ENCODE measurements at places on chromosomes 4 and X.

DNA sequence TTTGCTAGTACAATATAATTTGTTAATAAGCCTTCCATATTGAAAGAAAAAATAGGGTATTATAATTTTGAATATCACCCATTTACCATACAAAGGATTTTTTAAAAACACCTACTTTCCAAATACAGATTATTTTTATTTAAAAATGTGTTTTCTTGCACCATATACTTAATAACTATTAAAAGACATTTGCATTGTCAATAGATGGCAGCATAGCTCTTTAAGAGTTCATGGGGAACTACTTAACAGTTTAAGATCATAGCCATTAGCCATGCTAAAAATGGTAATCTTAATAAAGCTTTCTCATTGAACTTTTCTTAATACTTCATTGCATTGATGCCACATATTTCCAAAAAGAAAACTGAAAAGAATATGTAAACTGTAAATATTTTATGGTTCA is 1995.9 kb downstream of the C4orf33 start:
- DNase-seq: peak; percentile 54

GRCh38 chr4:52824603-52825459 is 37.3 kb upstream of the RASL11B start:
- peak; percentile 59 for DNase-seq

- no peak for DNase-seq
Observed at GRCh38 chr4:25892796-25893195, 21.2 kb upstream of the SMIM20 start.

- DNase-seq: peak; percentile 19
Observed at GRCh38 chrX:124086411-124086810, 124.9 kb downstream of the STAG2 start.

- DNase-seq: peak; percentile 17
Observed at GRCh38 chrX:41922431-41923151, 763 bp downstream of the CASK start.

- DNase-seq: peak; percentile 91
Observed at GRCh38 chr4:10762561-10762960, 78.0 kb upstream of the CLNK start.

DNA sequence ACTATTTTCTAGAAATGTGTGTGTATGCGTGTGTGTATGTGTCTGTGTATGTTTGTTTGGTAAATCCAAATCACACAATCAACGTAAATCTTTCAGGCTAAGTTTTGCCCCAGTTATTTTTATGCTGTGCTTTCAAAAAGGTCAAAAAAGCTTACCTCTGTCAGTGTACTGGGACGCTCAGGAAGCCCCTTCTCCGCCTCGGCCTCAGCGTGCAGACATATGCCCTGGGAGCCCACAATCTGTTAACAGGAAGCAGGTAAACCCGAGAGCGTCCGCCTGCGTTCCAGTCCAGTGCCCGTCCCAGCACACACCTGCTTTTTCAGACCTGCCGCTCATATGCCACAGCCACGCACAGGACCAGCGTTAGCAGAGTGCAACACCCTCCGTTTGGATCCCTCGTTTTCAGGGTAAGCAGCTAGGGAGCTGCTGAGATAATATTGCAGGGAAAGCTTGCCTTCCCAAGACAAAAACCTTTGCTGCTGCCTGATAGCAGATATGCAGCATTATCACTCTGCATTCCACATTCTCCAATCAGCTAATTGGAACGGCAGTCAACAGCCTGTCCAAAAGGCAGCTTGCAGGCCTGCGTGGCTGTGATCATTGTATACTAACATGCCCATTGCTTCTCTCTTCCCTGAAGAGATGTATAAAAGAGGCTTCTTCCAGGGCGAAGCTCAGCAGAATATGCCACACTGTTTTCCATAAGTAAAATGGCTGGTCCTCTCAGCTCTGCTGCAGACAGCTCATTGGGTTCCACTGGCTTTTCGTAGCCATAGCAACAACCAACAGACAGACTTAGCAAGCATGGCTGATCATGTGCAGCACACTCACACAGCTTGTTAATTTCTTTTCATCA is at the start of gene SORBS2:
SORBS2 (minus strand) TSS at position 686 of the 856 bp plus-strand sequence. CDS start 121,623 bp downstream, outside the sequence.
- DNase-seq: peak; percentile 89

GRCh38 chr4:111988514-111988913 is 156.7 kb upstream of the FAM241A start:
- no peak for DNase-seq

GRCh38 chrX:698206-698605 is 67.6 kb downstream of the SHOX start:
- DNase-seq: no peak

DNA sequence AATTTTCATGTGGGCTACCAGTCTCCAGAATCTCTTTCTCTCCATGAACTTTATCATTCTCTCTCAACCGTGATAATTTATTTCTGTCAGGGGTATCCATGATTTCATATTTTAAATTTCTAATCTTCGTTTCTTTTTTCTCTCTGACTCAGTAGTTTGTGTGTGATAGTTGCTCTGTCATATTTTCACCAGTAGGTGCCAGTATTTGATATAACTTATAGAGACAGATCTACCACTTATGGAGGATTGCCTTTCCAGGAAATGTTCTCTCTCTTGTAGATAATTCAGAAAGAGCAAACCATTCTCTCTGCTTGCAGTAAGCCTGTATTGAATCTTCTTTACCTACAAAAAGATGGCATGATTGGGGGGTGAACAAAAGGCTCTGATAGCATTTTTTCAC is 79.3 kb upstream of the DYNLT3 start:
- DNase-seq: peak; percentile 40

- DNase-seq: no peak
Observed at GRCh38 chrX:148568763-148569162, 68.3 kb downstream of the AFF2 start.

- no peak for DNase-seq
Observed at GRCh38 chrX:5307416-5307815, 921.3 kb downstream of the NLGN4X start.

DNA sequence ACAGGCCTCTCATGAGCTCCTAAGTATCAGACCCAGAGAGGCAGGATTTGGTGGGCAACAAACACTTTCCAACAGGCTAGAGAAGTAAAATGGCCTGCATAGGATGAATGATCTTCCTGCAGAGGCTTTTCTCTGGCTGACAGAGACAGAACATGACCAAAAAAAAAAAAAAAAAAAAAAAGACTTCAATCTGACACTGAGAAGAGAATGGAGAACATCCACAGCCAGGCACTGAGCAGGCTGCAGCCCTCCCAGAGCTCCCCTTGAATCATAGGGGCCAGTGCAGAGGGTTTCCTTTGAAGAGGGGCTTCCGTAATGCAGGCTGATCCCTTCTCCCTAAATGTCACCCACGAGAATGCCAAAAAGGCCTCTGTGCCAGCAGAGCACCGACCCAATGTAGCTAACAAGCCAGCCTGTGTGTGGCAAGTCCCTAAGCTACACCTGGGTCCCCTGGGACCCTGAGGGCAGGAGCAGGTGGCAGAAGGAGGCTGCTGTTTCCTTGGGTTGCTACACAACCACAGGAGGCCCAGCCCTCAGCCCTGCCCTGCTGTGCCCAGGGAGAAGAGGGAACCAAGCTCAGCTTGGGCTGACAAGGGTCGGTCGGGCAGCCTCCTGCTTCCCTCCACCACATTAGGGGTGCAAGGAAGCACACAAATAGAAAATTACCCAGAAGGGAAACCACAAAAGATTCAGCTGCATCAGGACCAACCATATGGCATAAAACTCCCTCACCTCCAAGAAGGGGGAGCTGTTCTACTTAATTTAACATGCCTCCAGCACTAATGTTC is 55.6 kb downstream of the MAP7D2 start:
- DNase-seq: no peak

DNA sequence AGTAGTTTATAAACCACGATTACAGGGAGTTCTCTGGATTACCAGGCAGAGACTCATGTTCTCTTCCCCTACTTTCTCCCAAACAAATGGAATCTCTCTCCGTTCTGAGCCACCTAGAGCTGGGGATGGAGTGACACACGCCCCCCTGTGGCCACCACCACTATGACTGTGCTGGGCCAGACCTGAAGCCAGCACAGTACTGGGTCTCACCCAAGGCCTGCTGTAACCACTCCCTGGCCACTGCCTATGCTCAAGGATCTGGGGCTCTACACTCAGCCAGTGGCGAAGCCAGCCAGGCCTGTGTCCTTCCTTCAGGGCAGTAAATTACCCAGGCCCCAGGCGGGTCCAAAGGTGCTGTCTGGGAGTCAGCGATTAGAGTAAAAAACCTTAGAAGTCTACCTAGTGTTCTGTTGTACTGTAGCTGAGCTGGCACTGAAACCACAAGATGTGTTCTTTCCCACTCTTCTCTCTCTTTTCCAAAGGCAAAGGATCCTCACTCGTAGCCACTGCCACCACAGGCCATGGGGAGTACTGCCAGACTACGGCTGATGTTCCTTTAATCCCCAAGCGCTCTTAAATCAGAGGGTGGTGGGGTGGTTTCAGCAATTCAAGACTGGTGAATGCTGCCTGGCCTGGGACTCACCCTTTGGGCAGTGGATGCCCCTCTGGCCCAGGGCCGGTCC is 412.2 kb upstream of the ARX start:
- no peak for DNase-seq

GRCh38 chr4:27272217-27272616 is 411.6 kb downstream of the STIM2 start:
- DNase-seq: no peak

- no peak for DNase-seq
Observed at GRCh38 chrX:18981124-18981807, 2.6 kb downstream of the PHKA2 start.

DNA sequence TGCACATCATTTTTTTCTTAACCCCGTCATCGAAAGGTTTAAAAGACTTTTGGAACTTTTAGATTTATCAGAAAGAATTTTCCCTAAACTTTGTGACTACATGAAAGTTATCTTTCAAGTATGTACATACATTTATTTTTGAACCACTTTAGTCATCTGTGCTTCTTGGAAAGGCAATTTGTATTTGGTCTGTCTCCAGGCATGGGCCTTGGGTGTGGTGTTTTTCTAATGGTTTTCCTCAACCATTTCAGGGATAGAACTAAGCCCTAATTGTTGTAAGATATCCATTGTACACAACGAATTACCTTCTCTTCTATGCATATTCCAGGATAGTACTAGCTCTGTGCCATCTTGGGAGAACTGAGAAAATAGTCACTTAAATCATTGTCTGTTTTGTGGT is 191.5 kb upstream of the RPL34 start:
- no peak for DNase-seq

GRCh38 chr4:79913581-79913980 is 159.4 kb downstream of the ANTXR2 start:
- DNase-seq: peak; percentile 85

DNA sequence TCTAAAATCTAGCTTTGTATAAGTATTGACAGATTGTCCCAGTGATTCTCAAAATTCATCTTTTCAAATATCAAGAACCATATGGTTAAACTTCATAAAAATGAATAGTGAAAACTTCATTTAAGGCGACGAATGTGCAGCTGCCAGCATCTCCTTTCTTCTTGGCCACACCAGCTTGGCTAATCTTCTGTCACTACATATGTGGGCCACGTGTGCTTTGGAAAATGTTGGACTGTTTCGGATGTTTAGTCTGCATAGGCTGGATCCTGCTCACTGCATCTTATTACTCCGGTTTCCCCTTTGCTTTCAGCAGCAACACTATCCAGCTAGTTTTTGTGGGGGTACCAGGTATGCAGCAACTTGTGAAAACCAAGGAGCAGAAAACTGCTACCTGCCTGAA is 221.9 kb downstream of the BMPR1B start:
- DNase-seq: no peak

DNA sequence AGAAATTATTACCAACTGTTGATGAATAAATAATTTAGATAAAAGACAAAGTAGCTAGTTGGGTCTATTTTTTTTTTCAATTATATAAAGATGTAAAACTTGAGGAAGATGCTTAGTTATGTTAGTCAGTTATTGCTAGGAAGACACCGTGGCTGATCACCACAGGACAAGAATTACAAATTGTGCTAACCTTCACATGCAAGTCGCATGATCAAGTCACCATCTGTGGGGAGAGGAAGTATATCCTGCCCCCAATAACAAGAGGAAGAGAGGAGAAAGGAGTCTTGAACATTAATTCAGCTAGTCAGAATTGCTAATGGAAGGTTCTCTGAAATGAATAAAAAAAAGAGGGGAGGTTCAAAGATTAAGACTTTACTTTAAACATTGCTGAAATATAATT is 52.3 kb downstream of the CPEB2 start:
- no peak for DNase-seq

GRCh38 chrX:53036149-53036548 is 12.4 kb upstream of the GPR173 start:
- DNase-seq: no peak

DNA sequence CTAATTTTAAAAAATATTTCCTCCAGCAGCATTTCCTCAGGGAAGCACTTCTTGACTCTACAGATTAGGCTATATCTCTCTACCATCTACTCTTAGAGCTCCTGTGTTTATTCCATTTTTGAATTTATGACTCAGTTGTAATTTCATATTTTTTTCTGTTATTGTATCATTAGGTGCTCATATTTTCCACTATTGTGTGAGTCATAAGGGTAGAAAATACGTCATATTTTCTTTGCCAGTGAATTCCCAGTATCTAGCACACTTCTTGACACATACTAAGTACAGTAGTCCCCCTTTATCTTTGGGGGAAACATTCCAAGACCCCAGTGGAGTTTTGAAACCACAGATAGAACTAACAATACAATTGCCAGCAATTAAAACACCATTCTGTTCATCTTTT is 431.2 kb downstream of the GASK1B start:
- DNase-seq: peak; percentile 4

- DNase-seq: no peak
Observed at GRCh38 chrX:120318411-120318810, 7.2 kb upstream of the TMEM255A start.

GRCh38 chr4:186940476-186940875 is 216.8 kb upstream of the FAT1 start:
- no peak for DNase-seq

DNA sequence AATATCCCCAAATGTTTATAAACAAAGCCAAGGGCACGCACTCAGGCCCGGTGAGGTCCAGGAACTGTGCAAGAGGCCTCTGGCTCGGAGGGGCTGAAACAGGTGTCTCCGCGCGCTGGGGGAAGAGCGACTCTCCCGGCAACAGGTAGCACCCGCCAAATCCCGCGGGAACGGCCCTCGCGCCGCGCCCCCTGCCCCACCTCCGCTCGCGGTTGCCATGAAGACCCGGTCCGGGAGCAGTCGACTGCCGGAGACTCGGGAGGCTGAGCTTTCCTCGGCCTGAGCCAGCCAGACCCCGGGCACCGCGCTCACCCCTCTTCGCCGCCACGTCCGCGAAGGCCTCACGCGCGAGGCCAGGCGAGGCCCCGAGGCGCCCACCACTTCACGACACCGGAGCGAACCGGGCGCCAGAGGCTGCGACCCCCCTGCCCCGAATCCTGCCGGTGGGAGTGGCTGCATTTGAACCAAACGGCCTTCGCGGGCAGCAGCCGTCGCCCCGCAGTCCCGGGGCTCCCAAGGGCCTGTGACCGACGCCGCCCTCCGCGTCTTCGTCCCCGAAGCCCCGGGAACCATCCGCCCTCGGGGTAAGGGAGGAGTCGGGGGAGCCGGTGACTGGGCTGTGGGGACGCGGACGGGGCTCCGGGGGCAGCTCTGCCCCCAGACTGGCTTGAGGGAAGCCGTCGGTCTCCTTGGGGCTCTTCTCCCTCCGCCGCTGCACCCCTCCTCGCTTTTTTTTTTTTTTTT is at the start of gene NSUN7:
NSUN7 (plus strand) TSS at position 239 of the 744 bp plus-strand sequence. CDS start 739 bp downstream, outside the sequence.
- peak; percentile 46 for DNase-seq

- peak; percentile 43 for DNase-seq
Observed at GRCh38 chr4:21819086-21819485, 129.5 kb downstream of the KCNIP4 start.

All from iris pigment epithelial cell (primary cell).